Sigmoid colon (tissue), 7 donors: ENCODE measurements at places on chromosomes 6 and 20. TPM values are rescaled to one million over a fixed set of nuclear protein-coding genes. Genes with fewer than 3 reads are reported as not detected.

- no peak for DNase-seq
- H3K4me3 ChIP-seq: no peak overlapping the region
- peak overlapping the region; percentile 51 for H3K27ac ChIP-seq
- H3K36me3 ChIP-seq: peaks cover 47% of the 10 kb centered on the region
- peaks cover 56% of the 10 kb centered on the region for H3K4me1 ChIP-seq
Measured at GRCh38 chr20:10639077-10639736, 34.6 kb downstream of the JAG1 start.

The GJE1 gene
- not detected for total RNA-seq

- no peaks in the 10 kb centered on the region for H3K27me3 ChIP-seq
- H3K4me3 ChIP-seq: no peak overlapping the region
- DNase-seq: no peak
Measured at GRCh38 chr20:11031300-11031699, 357.5 kb upstream of the JAG1 start.

DNA sequence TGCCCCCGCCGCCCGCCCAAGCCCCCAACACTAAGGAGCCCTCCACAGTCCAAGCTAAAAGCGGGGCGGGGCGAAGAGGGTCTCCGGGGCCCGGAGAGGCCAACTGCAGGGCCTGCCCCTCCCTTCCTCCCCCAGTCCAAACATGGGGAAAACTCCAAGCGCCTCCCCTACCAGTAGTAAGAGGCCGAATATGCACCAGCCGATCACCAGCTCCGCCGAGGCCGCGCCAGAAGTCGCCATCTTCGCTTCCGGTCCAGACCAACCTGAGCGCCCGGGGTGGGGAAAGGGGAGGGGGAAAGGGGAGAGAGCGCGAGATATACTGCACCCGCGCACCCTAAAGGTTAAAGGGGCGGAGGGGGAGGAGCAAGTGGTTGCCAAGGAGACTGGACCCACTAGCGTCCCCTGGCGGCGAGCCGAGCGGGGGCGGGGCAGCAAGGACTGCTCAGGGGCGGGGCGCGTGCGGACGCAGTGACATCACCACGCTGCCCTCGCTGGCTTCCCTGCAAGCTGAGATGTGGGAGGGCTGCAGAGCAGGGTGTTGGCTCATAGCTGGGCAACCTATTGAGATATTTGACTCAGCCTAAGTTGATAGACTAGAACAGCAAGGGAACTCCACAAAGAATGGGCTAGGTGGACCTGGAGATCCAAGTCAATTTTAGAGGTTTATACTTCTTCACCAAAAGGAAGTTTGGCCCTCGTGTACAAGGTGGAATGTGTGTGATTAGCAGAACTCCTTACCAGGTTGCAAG lies at the start of gene LMBRD1:
TSS of gene LMBRD1 (minus strand) at position 369 of the 749 bp plus-strand sequence. CDS start at position 240, 129 bp downstream.
- peak within 1 kb of the TSS; percentile 84 for H3K4me3 ChIP-seq
- H3K4me1 ChIP-seq: peaks cover 21% of the 10 kb centered on the region
- H3K36me3 ChIP-seq: no peaks in the 10 kb centered on the region
- H3K27me3 ChIP-seq: no peaks in the 10 kb centered on the region
- peak; percentile 98 for DNase-seq

DNA sequence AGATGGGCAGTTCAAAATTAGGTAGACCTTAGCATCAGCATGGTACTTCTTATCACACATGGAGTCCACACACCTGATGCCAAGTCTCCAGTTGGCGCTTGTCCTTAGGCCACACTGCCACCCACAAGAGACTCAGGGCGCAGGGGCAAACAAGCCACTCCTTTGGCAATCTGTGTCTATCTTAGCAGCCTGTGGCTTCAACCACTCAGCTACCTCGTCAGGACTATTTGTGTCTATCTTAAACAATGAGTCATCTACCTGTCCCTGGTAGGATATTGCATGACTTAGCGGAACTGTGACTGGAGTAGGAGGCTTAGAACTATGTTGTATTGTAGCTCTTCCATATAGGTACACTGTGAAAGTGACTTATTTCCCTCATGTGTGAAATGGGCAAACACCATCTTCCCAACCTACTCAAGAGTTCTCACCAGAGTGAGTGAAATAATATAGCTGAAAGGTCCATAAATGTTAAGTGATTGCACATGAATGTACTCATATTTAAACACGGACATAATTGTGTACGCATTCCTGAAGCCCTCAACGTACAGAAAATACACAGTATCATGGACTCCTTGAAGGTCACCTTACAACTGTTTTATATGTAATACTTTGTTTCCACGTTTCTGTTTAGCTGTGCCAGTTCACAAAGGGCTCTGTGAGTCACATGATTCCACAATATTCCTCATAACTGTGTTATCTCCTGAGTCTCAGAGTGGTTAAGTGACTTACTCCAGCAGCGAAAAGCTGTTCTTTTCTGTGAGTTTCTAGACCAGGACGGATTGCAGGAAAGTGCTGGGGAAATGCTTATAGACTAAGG lies 1.6 kb downstream of the TRIM27 start:
- peak overlapping the region; percentile 92 for H3K27ac ChIP-seq
- peak overlapping the region; percentile 78 for H3K4me3 ChIP-seq
- peaks cover 25% of the 10 kb centered on the region for H3K4me1 ChIP-seq
